ENCODE measurements at places on chromosomes 3 and 15.

- no peak for DNase-seq
Observed at GRCh38 chr3:121913305-121913990, 19.2 kb downstream of the SLC15A2 start.

GRCh38 chr15:62612771-62613170 lies 429.8 kb upstream of the TPM1 start:
- no peak for DNase-seq

GRCh38 chr15:70023769-70024491 lies 73.8 kb downstream of the TLE3 start:
- no peak for DNase-seq

DNA sequence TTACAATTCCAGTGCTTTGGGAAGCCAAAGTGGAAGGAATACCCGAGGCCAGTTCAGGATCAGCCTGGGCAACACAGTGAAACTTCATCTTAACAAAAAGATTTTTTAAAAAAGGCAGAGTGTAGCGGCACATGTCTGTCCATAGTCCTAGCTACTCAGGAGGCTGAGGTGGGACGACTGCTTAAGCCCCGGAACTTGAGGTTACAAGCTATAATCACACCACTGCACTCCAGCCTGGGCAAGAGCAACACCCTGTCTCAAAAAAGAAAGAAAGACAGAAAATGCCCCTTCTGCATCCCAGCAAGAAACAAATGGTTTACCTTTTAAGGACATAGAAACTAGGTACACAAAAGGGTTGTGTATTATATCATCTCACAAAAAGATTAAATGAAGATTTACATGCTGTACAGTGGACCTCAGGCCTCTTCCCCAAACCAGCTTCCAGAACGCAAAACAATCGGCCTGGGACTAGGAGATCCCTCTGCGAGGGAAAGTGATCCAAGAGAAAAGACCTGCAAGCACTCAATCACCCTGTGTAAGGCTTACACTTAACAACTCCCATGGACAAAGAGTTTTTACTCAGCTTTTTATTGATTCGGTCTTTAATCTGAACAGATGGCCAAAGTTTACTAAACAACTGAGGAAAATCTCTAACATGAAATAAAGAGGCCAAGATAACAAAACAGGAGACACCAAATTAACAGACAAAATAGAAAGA lies 21.2 kb downstream of the TFDP2 start:
- no peak for DNase-seq

DNA sequence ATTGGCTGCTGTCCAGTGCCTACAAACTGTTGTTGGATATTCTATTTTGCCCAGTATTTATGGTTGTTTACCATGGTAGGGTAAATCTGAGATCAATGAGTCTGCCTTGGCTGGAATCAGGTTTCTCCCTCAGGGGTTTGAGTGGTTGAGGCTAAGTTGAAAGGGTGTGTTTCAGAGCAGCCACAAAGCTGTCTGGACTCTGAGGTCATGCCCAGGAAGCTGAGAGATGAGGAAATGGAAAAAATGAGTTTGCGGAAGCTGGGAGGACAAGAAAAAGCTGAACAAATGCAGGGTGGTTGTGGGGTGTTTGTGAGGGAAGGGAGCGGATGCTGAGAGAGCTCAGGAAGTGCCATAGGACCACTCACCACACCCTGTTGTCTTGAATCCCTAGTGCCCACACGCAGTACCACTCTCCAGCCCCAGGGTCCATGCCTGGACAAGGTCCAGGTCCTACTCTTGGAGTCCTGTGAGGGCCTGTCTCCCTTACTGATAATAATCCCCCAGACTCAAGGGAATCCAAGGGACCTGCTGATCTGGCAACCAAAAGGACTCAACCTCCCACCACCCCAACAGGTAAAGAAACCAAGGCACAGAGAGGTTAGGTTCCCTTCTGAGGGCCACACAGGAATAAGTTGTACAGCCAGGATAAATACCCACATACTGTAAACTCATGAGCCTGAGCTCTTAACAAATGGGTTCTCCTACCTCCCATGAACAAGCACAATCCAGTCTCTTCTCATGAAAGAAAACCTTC lies 81.6 kb downstream of the PPCDC start:
- peak; percentile 18 for DNase-seq

DNA sequence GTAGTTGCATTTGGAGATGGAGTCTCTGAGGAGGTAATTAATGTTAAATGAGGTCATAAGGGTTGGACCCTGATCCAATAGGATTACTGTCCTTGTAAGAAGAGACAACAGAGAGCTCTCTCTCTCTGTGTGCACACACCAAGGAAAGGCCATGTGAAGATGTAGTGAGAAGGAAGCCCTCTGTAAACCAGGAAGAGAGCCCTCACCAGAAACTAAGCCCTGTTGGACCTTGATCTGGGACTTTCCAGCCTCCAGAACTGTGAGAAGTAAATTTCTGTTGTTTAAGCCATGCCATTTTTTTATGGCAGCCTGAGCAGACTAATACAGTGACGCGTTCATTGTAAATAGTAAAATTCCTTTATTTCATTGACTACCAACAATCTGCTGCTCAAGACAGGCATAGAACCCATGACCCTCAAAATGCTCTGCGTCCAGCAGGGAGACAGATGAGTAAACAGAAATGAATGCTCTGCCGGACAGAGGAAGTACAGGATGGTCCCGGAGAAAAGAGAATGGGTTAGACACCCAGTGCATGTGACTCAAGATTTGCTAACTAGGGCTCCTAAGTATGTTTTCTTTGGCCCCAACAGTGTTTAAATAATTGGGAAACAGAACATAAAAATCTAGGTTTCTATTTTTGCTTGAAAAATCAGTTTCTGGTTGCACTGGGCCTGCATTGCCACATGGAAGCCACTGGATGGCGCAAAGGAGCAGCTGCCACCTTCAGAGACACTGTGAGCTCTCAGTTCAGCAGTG lies 37.9 kb upstream of the TNFAIP8L3 start:
- no peak for DNase-seq

- DNase-seq, result no peak
Observed at GRCh38 chr15:30065025-30065801, 17.5 kb upstream of the GOLGA8J start.

GRCh38 chr3:111937871-111938270 lies 41.0 kb upstream of the ABHD10 start:
- no peak for DNase-seq

Data from activated CD4-positive, alpha-beta T cell treated with anti-CD3 and anti-CD28 coated beads for 4 hours (primary cell).